NCI-H1694 (cell line): ENCODE measurements at places on chromosomes 7 and 10.

GRCh38 chr10:103519798-103520197 lies 26.3 kb downstream of the NEURL1 start:
- DNase-seq = no peak

GRCh38 chr10:62461120-62461519 lies 87.0 kb downstream of the ZNF365 start:
- DNase-seq = no peak

DNA sequence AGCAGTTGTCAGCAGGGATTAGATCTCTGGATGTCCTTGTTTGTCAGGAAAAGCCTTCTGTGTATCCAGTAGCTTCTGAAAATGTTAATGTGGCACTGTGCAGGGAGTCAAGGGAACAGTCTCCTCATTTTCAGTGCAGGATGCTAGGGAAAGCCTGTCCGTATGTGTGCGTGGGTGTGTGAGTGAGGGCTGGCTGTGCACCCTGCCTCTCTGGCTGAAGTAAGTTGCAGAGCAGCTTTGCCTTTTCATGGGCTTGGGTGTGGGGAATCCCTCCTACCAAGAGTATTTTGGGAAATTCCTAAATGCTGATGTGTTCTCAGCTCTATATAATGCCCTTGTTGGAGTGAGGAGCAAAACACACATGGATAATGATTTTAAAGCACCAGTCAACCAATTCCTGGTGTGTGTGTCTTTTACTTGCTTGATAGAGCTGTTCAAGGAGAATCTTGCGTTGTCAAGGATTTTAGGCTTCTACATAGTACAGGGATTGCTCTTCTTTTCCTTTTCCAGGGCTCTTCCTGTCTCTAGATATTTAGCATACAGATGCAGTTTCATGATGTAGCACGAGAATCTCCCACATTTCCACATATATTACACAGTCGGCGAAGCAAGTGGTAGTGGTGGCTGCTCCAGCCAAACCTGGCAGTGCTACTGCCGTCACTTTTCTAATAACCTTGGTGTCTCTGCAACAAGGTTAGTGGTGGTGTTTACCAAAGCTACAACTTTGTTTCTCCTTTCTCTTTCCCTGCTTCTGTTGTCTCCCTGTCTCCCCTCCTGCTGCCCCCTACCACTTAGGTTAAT lies 92.8 kb downstream of the MCU start:
- DNase-seq = no peak

- no peak for DNase-seq
These were observed 41.6 kb downstream of the KMT2E start for GRCh38 chr7:105055621-105056020.

DNA sequence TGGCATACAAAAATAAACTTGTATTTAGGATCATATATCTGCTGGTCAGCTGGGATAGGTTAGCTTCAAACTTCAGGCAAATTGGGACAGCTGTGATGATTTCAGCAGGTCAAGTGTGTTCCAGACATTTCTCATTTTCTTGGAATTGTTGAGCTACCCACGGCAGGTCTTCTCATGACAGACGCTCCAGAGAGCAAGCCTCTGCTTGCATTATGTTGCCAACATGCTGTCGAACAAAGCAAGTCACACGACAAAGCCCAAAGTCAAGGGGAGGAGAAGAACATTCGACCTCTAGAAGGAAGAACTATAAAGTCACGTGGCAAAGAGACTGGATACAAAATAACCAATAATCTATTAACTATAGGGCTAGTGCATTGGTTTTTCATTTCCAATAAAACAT lies 103.5 kb downstream of the RAB18 start:
- DNase-seq = no peak

DNA sequence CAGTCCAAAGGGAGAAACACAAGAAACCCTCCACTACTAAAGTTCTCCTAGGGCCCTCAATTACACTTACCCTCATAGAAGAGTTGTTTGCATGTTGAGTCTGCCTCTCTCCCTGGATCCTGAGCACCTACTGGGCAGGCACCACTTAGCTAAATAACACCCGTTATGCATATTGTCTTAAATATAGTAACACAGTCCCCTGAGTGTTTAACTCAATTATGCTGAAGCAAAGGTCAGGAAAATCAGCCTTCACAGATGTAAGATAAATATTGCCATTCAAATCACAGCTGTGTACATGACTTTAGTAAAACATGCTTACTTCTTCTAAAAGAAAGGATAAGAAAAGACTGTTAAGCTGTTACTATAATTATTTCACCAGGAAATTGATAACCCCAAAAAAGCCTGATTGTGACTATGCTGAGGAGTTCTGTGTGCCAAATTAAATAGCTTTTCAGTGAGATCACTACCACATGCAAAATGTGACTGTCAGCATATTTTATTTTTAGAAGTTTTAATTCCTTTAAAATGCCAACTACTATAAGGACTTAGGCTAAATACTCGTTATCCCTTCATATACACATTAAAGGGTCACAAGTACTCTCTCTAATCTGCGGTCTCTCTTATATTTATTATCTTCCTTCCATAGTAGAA lies 733.9 kb upstream of the PHF14 start:
- DNase-seq = no peak

- DNase-seq = no peak
These were observed 373.5 kb upstream of the CELF2 start for GRCh38 chr10:10644008-10644646.

DNA sequence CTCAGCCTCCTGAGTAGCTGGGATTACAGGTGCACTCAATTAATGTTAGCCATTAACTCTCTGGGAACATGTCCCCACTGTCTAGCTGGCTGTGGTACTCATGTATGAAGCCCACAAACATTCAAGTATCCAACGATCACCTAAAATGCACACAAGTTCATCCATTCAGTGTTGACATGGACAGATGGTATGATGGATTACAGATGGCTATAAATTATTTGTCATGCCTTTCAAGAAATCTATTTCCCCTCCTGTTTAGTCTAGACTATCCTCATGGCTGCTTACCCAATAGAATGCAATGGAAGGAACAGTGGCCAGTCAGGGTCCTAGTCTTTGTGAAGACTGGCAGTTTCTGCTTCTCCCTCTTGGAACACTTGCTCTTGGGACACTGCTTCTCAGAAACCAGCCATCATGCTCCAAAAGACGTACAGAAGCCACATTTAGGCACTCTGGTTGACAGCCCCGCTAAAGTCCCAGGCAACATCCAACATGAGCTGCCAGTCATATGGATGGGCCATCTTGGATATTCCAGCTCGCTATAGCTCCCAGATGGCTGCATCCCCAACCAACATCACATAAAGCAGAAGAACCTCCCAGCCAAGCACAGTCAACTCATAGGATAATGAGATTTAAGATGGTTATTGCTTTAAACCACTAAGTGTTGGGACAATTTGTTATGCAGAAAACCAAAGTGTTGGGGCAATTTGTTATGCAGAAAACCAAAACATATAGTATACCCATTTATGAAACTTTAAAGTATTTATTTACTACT lies 33.1 kb downstream of the MYL10 start:
- DNase-seq = no peak

GRCh38 chr7:29231671-29232232 lies 37.2 kb downstream of the CHN2 start:
- no peak for DNase-seq

DNA sequence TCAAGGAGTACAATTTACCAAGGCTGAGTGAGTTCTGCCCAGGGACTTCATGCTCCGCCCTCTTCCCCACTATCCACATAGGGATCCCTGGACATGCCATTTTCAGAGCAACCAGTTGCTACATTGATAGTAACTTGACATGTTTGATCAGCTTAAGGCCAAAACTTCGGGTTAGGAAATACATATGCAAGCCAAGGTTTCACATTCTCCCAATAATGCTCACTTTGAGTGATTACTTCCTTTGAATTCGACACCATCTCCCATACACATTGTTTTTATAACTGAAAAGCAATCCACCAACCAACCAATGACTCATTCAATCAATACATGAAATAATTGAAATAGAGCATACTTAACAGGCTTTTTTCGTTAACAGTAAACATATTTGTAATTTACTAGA lies 137.9 kb downstream of the GLI3 start:
- DNase-seq = no peak

- DNase-seq = no peak
These were observed 442.3 kb downstream of the PTPRN2 start for GRCh38 chr7:158145370-158145769.

DNA sequence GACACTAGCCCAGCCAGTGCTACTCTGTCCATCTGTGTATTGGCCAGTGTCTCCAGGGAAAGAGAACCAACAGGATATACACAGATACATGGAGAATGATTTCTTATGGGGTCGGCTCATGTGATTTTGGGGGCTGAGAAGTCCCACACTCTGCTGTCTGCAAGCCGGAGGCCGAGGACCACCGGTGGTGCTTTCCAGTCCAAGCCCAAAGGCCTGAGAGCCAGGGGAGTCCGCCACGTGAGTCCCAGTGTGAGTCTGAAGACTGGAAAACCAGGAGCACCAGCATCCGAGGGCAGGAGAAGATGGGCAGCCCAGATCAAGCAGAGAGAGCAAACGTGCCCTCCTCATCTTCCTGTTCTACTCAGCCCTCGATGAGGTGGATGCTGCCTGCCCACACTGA lies 71.5 kb downstream of the C10orf143 start:
- DNase-seq = no peak

DNA sequence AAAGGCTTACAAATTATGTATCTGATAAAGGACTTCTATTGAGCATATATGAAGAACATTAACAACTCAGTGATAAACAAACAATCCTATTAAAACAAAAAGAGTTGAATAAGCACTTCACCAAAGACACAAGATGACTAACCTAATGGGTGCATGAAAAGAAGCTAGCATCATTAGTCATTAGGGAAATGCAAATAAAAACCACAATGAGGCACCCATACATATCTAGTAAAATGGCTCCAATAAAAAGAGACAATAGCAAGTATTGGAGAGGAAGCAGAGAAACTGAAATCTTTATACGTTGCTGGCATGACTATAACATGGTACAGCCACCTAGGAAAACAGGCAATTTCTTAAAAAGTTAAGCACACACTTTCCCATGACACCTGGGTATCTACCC lies 77.6 kb upstream of the ZMIZ1 start:
- no peak for DNase-seq

DNA sequence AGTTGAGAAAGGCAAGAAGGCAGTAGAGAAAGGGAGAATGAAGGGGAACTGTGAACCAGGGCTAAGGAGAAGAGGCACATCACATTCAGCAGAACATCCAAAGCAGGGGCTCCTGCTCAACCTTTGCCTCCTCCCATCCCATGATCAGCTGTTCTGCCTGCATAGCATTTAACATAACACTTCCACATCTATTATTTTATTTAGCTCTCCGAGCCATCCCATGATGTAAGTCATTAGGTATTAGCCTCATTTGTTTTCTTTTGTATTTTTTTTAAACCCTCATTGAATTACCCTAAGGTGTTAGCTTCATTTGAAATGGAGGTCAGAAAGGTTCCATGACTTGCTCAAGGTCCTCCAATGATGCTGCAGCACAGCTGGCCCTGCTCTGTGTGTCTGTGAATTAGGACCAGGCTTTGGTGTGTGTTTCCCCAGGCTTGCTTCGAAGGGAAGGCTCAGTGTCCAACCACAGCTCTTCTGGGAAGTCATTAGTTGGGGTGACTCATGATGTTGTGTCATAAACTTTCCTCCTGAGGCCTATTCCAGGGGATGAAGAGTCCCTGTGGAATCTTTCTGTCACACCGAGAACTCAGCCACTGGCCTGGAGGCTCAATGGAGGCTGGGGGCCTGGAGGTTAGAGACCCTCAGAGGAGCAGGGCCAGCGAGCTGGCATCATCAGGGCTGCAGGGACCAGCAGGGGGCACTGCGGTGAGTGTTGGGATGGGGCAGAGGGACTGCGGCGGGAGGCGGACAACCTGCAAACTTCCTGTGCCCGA lies 16.5 kb downstream of the NPFFR1 start:
- no peak for DNase-seq

GRCh38 chr10:33190406-33190805 lies 144.1 kb downstream of the NRP1 start:
- DNase-seq = no peak

GRCh38 chr7:11625669-11626068 lies 206.3 kb downstream of the THSD7A start:
- DNase-seq = no peak

DNA sequence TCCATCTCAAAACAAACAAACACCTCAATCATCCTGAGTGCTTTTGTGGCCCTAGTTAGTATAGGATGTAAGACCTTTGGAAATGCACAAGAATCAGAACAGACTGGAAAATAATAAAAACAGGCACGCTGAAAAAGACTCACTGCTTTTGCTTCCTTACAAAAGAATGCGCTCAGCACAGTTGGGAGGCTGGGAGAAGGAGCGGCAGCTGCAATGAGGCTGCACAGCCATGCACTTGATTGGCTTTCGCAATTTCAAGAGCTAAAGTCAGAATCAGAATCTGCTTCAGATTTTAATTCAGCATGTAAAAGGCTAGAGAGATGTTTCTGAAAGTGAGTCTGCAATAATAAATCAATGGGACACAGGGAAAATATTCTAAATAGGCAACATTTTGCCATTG lies 97.2 kb downstream of the FRMD4A start:
- no peak for DNase-seq

DNA sequence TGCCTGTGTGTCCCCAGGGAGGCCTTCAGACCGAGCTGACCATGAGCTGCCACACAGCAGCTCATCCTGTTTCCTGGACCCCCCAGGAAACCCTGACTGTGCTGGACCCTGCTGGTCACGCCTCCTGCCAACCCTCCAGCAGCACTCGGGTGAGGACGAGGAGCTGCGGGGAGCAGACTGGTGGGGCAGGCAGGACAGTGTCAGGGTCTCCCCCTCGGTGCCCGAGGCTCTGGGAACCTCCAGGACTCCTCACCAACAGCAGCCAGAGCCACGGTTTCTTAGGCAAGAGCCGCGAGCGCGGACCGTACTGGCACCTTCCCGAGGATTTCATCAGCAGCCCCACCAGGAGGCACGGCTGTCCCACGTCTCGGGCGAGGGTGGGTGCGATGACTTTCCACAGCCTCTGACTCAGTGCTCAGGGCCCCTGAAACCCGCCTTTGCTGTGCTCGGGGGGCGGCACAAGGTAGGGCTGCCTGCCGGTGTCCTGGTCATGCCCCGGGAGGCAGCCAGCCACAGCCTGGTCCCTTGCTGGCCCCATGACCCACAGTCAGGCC lies 186.9 kb downstream of the ELFN1 start:
- no peak for DNase-seq

GRCh38 chr7:6159524-6160031 lies 112.8 kb downstream of the CYTH3 start:
- no peak for DNase-seq

DNA sequence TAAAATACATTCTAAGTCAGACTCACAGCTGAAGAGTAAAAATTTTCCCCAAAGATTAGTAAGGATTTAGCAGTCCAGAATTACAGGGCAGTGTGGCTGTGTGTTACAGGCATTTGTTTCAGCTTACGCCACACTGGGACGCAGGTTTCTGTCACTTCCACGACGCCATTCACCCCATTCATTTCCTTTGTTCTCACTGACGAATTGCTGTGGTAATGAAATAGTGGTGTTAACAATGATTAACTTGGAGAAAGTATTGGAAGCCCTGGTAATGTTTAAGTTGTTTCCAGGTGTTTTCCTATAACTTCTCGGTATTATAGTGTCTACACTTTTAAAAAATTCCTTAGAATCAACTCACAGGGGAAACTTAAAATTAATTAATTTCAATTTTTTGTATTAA lies 370.9 kb downstream of the SH2D4B start:
- no peak for DNase-seq
